Endothelial cell (in vitro differentiated cells): ENCODE measurements at places on chromosomes 11 and 22.

- DNase-seq, result no peak
Observed at GRCh38 chr11:72738199-72739141, 13.7 kb downstream of the ARAP1 start.

- DNase-seq, result no peak
Observed at GRCh38 chr11:83656796-83657330, 370.7 kb upstream of the CCDC90B start.

DNA sequence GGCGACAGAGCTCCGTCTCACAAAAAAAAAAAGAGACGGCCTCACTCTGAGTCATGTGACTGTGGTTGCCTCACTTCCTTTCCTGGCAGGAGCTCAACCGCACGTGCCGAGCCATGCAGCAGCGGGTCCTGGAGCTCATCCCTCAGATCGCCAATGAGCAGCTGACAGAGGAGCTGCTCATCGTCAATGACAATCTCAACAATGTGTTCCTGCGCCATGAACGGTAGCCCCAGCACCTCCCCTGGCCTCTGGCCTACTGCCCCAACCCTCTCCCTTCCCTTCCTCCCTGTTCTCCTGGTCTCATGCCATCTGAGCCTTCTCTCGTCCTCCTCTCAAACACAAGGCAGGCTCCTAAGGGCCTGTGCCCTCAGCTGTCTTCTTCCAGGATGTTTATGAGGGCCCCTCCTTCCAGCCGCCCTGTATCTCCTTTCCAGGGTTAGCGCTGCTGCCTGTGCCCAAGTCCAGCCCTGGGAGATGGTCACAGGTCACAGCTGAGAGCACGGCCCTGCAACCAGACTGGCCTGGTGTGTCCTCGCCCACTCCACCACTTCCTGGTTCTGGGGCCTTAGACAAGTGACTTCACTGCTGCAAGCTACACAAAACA is 30.7 kb downstream of the TOM1 start:
- DNase-seq, result no peak

GRCh38 chr11:79617561-79617960 is 176.7 kb upstream of the TENM4 start:
- DNase-seq, result no peak

DNA sequence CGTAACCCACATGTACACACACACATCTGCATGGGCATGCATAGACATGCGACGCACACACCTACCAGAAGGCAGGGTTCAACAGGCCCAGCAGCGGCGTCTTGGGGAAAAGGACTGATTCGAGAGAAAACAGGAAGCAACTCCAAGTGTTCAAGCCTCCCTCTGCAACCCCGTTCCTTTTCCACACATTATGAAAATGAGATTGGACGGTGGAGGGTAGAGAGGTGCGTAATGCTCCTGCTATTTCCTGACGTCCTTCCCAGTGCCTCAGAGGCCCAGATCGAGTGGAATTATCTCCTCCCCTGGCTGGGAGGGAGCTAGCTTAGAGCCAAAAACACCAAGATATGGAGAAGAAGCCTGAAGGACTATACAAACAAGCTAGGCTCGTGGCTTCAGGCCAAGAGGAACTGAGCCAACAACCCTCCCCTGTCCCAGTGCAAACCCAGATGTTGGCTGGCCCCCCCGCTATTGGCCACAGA is 289.2 kb downstream of the MN1 start:
- DNase-seq, result no peak

DNA sequence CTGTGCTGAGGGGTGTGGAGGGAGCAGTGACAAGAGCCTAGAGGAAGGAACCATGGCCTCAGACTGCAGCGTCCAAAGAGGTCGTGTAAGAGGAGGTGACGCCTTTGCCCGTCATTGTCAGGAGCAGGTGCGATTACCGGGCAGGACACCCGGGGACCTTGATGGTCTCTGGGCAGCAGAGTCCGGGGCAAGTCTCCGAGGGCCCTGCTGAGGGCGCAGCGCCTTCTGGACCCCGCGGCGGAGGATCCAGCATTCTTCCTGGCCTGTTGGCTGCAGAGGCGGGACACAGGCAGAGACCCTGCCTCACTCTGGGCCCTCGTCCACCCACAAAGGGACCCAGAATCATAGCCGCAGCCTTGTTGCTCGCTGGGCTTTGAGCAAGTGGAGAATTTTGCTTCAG is 1168.8 kb downstream of the BRD1 start:
- DNase-seq, result no peak

DNA sequence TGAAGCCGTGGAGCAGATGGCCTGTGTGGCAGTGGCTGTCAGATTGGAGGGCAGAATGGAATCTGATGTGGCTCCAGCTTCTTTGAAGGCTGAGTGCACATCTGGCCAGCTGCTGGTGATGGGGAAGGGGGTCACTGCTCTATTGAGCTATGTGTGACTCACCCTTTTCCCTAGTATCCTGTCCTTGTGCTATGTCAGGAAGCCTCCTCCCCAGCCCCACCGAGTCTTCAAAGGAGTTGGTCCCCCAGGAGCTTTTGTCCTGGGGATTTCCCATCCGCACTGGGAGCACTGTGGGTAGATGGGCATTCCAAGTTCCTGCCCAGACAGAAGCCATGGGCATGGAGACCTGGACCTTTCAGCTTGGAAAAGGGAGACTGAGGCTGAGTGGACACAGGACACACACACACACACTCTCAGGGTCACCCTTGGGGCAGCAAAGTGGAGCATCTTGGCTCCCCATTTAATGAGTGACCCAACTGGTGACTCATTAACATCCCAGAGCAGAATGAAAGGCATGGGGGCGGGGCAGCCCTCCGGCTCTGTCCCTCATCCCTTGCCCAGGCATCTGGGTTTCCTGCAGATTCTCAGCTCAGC is 3.3 kb downstream of the SERPINH1 start:
- DNase-seq, result no peak

DNA sequence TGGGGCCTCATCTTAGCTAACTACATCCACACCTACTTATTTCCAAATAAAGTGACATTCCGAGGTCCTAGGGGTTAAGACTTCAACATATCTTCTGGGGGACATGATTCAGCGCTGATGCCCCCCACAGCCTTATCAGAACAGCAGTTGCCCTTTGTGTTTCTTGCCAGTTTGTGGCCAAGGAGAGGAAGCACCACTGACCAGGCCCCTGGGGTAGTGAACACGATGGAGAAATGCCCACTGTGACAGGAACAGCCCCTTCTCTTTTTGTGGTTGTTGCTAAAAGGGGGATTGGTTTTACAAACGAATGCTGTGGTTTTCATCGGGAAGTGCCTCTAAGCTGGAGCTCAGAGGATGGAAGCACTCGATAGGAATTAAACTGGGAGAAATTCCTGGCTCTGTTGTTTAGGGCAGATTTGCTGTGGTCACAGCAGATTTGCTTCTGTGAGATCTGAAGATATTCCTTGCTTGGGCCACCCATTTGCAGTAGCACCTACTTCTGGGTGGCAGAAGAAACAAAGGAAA is 88.8 kb downstream of the ABTB2 start:
- DNase-seq, result no peak

GRCh38 chr11:87307101-87307500 is 269.4 kb downstream of the TMEM135 start:
- no peak for DNase-seq

- no peak for DNase-seq
Observed at GRCh38 chr11:13013054-13013488, 4.0 kb downstream of the RASSF10 start.
